Bronchus fibroblast of lung (primary cell): ENCODE measurements at places on chromosomes 3 and 15. TPM values are rescaled to one million over a fixed set of nuclear protein-coding genes. Genes with fewer than 3 reads are reported as not detected.

Gene ARHGAP31
- 2.9 and 3.4 TPM in 2 replicates for total RNA-seq

Gene DLL4
- under 0.01 and 0.15 TPM in 2 replicates for total RNA-seq

Gene ITIH1
- not detected in 2 replicates for total RNA-seq

Gene C2CD4A
- not detected in 2 replicates for total RNA-seq

Gene KBTBD12
- total RNA-seq = not detected in 2 replicates

Gene AADAC
- not detected in 2 replicates for total RNA-seq

Gene SUMF1
- 41.7 and 49.2 TPM in 2 replicates for total RNA-seq

Gene C3orf49
- total RNA-seq = not detected in 2 replicates

Gene WDR93
- total RNA-seq = 0.15 TPM in 1 of 2 replicates, not detected in the other

Gene AMT
- 2.5 and 2.7 TPM in 2 replicates for total RNA-seq
